ENCODE measurements at places on chromosomes 12 and 14.
A peak's percentile ranks its signal among the peaks of the same experiment; 100 is the strongest.

- no peak overlapping the region for H3K27ac ChIP-seq
- no peak for DNase-seq
- no peaks in the 10 kb centered on the region for H3K4me1 ChIP-seq
- no peaks in the 10 kb centered on the region for H3K27me3 ChIP-seq
- peaks cover 97% of the 10 kb centered on the region for H3K36me3 ChIP-seq
- H3K4me3 ChIP-seq, result no peak overlapping the region
Measured at GRCh38 chr12:94353130-94353529, 106.5 kb downstream of the CEP83 start.

- no peaks in the 10 kb centered on the region for H3K36me3 ChIP-seq
- DNase-seq, result no peak
- no peaks in the 10 kb centered on the region for H3K4me1 ChIP-seq
- H3K4me3 ChIP-seq, result no peak overlapping the region
- no peak overlapping the region for H3K27ac ChIP-seq
Measured at GRCh38 chr12:15163030-15163976, 57.9 kb downstream of the RERG start.

DNA sequence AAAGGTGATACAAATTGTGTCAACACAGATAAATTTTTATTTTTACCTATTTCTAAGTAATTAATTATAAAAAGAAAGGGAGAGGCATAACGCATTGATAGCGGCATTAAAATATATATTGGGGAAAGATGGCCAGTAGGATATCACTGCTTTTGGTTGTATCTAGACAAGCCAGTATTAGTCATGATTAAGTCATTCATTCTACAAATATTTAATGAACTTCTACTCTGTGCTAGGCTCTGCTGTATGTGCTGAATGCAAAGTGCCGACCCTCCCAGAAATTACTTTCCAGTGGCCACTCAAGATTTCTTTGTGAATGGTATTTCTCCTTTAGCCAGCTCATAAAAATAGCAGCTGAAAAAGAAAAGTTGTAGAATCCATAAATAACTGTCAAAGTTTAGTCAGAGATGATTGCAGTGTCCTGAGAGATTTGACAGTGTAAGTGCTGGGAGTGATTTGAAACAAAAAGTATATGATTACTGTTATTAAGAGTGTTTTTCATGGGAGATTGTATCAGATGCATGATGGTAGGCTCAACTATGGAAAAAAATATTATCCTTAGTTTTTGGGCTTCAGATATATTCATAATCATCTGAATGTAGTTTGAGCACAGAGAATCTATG, 133.2 kb downstream of the MGAT4C start:
- DNase-seq, result no peak
- H3K36me3 ChIP-seq, result no peaks in the 10 kb centered on the region
- peaks cover 3% of the 10 kb centered on the region for H3K27me3 ChIP-seq

- no peak overlapping the region for H3K4me3 ChIP-seq
- DNase-seq, result no peak
- H3K36me3 ChIP-seq, result peaks cover 44% of the 10 kb centered on the region
- H3K27me3 ChIP-seq, result no peaks in the 10 kb centered on the region
Measured at GRCh38 chr12:28374556-28374955, 184.3 kb downstream of the CCDC91 start.

DNA sequence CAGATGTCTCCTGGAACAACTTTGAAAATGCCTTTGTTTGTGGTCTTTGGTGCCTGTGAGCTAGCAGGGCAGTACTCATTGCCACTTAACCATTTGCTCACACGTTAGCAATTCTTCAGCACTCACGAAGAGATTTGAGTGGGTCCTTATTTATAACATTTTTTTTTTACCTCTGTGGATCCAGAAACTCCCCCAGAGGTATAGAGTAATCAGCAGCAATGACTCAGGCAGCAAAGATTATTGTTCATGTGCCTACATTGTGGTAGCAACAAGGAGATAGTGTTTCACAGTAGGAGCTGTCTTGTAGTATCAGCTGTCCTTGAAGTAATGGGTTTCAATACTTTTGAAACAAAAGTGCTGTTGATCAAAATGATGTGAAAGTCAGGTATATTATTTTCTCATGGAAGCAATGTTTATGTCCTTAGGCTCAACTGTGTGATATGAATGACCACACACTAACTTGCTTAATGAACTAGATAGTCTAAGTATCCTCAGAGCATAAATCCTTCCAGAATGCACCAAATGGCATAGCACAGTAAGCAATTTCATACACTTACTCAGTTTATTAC, 304.1 kb downstream of the EGLN3 start:
- peaks cover 47% of the 10 kb centered on the region for H3K4me1 ChIP-seq
- DNase-seq, result no peak
- no peaks in the 10 kb centered on the region for H3K36me3 ChIP-seq
- H3K27ac ChIP-seq, result no peak overlapping the region
- no peaks in the 10 kb centered on the region for H3K27me3 ChIP-seq

DNA sequence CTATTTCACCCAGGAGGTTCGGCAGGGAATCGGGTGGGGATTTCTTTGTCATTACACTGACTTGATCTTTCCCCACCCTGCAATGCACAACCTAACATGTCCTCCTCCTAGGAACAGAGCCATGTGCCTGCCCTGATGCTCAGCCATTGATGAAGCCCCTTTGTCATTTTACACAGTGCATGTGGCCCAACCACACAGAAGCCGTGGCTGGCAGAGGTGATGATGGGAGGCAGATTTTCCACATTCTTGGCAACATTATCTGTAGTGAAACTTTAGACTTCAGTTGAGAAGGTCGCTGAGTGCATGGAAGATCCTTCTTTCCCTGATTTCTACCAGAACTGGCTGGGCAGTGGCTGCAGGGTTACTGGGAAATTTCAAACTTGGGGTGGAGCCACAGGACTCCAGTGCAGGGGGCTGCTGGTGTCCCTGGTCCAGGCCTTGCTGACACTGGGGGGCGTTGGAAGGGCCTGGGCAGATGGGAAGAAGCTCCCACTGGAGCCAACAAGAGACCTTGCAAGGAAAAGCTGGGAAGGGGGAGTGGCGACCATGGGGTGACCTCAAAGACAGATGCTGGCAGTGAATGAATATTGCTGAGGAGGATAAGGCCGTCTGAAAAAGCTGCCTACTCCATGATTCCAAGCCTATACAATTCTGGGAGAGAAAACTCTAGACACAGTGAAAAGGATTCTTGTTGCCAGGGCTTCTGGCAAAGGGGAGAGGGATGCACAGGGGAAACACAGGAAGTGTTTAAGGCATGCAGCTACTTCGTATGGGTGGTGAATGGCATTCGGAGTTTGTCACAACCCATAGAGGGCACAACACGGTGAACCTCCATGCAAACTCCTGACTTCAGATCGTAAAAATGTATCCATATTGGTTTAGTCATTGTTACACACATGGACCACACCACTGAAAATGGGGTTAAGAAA, 41.8 kb upstream of the P2RX7 start:
- H3K4me3 ChIP-seq, result no peak overlapping the region
- peaks cover 18% of the 10 kb centered on the region for H3K4me1 ChIP-seq
- DNase-seq, result no peak
- H3K27me3 ChIP-seq, result peaks cover 43% of the 10 kb centered on the region

GRCh38 chr12:130469552-130469951, 131.9 kb downstream of the PIWIL1 start:
- no peak overlapping the region for H3K27ac ChIP-seq
- DNase-seq, result no peak
- H3K36me3 ChIP-seq, result no peaks in the 10 kb centered on the region
- no peak overlapping the region for H3K4me3 ChIP-seq
- peaks cover 14% of the 10 kb centered on the region for H3K27me3 ChIP-seq

DNA sequence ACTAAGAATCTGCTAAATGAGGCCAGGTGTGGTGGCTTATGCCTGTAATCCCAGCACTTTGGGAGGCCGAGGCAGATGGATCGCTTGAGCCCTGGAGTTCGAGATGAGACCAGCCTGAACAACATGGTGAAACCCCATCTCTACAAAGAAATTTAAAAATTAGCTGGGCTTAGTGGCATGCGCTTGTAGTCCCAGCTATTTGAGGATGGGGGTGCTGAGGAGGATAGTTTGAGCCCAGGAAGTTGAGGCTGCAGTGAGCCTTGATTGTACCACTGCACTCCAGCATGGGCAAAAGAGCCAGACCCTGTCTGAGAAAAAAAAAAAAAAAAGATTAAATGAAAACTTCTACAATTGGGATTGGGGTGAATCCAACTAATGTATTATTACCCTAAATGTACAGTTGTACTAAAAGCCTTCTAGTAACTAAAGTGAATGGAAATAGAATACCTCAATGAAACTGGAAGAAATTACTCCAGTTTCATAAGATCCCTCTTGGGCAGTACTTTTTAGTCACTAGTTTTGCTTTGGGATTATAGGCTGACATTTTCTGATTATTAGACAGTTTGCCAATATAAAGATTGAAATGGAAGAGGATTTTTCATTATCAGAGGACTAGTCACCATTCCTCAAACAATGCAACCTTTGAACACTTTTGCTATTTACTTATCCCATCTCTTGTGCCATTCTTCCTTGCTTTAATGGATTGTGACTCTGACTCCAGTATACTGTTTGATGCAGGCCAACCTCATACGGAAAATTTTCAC, 14.3 kb downstream of the COCH start:
- H3K36me3 ChIP-seq, result peaks cover 16% of the 10 kb centered on the region
- no peaks in the 10 kb centered on the region for H3K4me1 ChIP-seq
- H3K27ac ChIP-seq, result peak overlapping the region; percentile 44
- H3K27me3 ChIP-seq, result no peaks in the 10 kb centered on the region
- H3K4me3 ChIP-seq, result no peak overlapping the region
- DNase-seq, result no peak

DNA sequence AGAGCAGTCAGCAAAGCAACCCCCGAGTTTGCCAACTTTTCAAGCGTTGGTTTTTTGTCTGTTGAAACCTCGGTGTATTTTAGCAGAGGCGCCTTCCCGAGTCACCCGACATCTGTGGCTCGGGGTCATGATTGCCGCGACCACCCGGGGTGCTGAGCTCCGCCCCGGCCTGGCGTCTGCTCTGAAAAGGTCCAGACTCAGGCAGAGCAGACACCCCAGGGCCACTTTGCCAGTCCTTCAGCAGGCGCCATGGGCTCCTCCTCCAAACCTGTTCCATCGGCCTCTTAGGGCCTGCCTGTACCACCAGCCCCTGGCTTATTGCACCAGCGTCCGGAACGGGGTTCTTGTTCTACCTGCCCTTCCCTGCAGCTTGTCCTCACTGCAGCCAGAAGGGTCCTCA, 19.1 kb downstream of the ANKRD9 start:
- peaks cover 19% of the 10 kb centered on the region for H3K4me1 ChIP-seq
- peaks cover 2% of the 10 kb centered on the region for H3K27me3 ChIP-seq
- H3K27ac ChIP-seq, result no peak overlapping the region
- no peak for DNase-seq

- H3K4me1 ChIP-seq, result peaks cover 33% of the 10 kb centered on the region
- H3K27me3 ChIP-seq, result no peaks in the 10 kb centered on the region
- H3K36me3 ChIP-seq, result no peaks in the 10 kb centered on the region
- no peak for DNase-seq
- no peak overlapping the region for H3K4me3 ChIP-seq
Measured at GRCh38 chr12:107127482-107128430, 34.4 kb upstream of the CRY1 start.

DNA sequence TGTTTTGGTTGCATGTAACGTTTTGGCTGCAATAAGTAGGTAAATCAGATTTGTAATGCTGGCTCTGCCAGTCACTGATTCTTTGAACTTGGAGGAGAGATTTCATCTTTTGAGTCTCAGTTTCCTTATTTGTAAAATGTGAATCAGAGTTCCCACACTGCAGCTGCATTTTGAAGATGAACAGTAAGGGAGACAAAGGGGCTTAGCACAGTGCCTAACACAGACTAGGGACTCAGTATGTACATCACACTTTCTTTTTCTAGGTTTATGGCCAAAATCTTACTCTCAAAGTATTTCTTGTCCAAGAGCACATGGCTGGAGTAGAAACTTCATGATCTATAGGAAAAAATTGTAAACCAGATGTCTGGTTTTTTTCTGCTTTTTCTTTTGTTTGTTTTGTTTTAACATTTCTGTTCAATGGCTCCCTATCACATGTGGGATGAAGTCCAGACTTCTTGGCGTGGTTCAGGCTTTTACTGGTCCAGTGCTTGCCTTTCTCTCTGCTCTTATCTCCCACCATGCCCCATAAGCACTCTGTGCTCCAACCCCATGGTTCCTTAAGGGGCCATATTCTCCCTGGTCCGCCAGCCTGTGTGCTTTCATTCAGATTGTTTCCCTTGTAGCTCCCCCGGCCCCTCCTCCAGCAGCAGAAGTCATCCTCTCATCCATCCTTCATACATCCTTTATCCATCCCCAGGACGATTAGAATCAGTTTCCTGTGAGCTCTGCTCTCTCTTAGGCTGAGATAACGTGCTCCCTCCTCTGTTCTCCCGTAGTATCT, 58.0 kb downstream of the SYNE2 start:
- peaks cover 4% of the 10 kb centered on the region for H3K27me3 ChIP-seq
- H3K36me3 ChIP-seq, result no peaks in the 10 kb centered on the region
- no peak overlapping the region for H3K4me3 ChIP-seq
- peak overlapping the region; percentile 44 for H3K27ac ChIP-seq
- DNase-seq, result no peak

DNA sequence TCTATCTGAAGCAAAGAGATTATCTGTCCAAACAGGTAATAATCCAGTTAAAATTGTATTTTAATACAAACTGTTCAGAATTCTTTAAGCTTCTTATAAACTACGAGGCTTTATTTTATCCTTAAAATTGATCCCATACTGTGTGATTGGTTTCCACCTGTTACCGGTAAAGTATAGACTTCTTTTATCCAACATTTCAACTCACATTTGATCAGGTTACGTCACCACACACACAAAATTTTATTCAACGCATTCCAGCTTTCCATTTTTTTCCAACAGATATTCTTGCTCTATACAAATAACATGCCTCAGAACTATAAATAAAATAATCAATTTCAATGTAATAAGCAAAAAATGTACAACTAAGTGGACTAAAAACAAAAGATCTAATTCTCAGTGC, 4.5 kb downstream of the NOVA1 start:
- no peaks in the 10 kb centered on the region for H3K36me3 ChIP-seq
- H3K4me1 ChIP-seq, result peaks cover 27% of the 10 kb centered on the region
- no peak overlapping the region for H3K27ac ChIP-seq
- no peak overlapping the region for H3K4me3 ChIP-seq

DNA sequence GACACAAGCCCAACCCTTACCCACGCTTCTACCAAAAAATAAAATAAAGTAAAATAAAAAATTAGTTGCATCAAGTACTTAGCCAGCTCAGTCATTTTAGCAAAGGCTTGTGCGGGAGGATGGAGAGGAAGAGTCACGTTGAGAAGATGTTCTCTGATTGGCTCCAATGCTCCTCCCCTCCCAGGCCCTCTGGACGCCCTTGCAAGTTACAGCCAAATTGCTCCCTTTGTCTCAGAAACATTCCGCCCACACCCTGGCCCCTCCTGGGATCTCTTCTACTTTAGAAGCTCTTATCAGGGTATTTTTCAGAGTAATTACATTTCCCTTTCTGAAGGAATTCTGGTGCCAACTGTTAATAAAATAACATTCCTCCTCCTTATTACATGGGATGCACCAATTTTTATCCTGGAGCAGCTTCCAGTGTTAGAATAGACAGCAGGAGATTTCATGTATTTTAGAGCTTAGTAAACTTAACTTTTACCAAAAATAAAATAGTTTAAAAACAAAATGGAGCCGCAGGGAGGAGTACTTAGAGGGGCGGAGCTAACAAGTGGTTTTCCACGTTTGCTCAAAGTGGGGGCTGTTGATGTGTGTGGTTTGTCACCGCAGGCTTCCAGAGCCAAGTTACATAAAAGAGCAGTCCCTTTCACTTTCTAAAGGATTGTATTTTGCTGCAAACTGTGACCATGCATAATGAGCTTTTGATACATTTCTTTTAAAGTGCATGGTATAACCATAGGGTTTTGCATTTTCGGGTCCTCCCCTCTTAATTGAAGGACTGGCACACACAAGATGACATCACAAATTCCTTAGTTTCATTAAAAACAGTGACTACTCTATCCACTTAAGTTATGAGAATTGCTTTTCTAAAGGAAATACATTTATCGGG, 71.7 kb upstream of the RAP1B start:
- DNase-seq, result no peak
- peaks cover 4% of the 10 kb centered on the region for H3K4me1 ChIP-seq
- no peak overlapping the region for H3K4me3 ChIP-seq
- H3K36me3 ChIP-seq, result peaks cover 7% of the 10 kb centered on the region
